ENCODE measurements at places on chromosomes 7 and 10. TPM values are rescaled to one million over a fixed set of nuclear protein-coding genes. Genes with fewer than 3 reads are reported as not detected.

- DNase-seq = no peak
Observed at GRCh38 chr10:95784279-95784913, 28.4 kb downstream of the ENTPD1 start.

DNA sequence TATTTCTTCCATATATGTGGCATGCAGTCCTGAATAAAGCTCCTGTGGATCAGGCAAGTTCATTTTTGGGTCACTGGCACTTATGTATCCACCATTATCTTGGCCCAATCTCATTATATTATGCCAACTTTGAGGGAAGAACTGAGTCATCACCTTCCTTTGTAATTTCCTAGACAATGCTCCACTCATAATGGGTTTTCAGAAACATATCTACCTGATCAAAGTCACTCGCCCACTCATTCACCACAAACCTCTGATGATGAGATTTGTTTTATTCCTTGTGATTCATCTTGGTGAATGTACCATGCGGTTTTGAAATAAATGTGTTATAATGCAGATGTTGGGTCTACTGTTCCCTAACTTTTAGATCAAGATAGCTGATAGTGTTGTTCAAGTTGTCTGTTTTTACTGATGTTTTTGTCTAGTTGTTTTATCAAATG is 525.8 kb downstream of the KIF20B start:
- peak; percentile 99 for DNase-seq

Gene LRIT1
- total RNA-seq = not detected

- no peak for DNase-seq
Observed at GRCh38 chr7:42930889-42931288, 1.1 kb downstream of the PSMA2 start.

DNA sequence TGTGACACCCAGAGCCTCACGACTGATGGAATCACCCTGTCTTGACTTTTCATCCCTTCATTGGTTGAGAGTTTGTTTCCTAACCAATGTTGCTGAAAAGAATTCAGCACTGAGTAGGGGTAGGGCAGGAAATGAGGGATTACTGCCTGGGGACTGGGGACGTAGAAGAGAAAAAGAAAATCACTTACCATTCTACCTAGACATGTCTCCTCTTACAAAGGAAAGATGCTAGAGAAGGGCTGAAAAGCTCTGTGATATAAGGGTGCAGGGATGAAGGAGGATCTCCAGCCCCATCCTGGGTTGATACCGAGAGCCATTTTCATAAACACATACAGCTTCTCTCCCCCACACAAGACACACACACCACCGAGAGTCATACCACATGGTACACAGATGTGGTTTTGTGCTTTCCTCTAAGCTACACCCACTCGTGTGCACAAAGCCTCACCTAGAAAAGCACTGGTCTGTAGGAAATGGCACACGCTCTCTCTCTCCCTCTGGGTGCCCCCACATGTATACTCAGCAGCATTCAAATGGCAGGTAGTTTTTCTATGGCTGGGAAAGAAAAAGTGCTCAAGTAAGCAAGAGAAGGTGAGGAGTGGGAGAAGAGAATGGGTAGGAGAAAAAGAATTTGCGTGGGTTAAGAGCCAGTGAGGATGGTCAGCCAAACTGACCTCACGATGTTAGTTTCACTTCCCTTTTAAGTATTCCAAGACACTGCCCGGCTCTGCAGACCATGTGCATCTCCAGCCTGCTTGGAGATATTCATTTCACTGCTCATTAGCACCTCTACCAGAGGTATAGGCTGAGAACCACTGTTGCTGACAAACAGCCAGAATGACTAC is 85.8 kb downstream of the CALD1 start:
- DNase-seq = no peak

- no peak for DNase-seq
Observed at GRCh38 chr10:124655191-124656112, 88.7 kb downstream of the FAM53B start.

Gene STOX1
- total RNA-seq = 0.07 TPM

DNA sequence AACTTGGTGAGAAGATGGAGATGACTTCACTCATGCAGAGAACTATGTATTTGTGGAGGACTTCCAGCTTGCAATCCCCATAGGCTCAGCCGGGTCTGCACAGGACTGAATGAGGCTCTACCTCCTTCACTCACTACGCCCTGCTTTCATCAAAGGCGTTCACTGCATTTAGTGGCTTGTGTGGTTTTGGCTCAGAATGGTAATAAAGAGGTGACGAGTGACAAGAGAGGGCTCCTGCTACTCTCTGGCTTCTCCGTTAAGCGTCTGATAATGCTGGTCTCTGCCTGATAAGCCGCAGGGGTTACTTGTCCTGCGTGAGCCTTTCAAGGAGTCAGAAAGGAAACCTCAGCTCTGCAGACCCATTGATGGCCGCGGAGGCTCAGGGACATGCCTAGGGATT is 343.4 kb downstream of the PRPF18 start:
- DNase-seq = no peak

DNA sequence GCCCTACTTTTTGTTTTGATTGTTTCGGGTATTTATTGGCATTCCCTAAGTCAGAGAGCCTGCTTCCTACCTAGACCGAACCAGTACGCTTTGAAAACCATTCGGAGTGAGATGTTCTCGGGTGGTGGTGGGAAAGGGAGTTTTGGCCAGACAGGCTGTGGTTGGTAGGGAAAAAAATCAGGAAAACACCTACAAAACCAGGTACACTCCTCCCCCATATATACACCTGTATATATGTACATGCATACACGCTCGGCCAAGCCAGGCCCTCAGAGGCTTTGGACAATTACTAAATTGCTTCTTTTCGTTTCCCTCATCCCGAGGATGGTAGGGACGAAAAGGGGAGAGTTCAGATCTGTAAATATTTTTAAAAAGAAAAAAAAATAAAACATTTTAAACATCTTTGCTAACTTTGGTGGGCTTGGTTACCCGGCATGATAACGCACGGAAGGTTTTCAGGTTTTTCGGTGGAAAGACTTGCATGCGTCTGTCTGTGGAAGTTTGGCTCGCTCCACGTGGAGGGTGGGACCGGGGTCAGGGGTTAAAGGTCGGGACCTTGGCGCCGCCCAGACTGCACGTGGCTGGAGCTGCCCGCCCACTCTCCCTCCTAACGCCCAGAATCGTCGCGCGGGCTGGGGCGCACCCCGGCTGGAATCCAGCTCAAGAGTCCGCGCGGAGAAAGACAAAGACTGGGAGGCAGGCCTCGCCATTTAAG is 2.5 kb downstream of the HMX2 start:
- DNase-seq = no peak

- DNase-seq = no peak
Observed at GRCh38 chr7:50857804-50858489, 75.3 kb upstream of the GRB10 start.

Gene PDLIM1
- total RNA-seq = 105 TPM

- DNase-seq = no peak
Observed at GRCh38 chr7:48876087-48876486, 48.3 kb upstream of the CDC14C start.

- no peak for DNase-seq
Observed at GRCh38 chr7:137967143-137968018, 34.5 kb downstream of the CREB3L2 start.

DNA sequence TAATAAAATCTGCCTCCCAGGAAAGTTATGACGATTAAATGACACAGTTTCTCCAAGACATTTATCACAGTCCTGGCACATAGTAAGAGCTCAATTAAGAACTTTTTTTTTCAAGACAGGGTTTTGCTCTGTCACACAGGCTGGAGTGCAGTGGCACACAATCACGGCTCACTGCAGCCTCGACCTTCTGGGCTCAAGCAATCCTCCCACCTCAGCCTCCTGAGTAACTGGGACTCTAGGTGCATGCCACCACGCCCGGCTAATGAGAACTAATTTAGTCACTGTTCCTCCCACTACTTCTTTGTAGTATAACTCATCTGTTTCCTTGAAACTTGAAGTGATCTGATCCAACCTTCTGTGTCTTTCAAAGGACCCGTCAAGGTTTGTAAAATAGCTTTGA is 42.2 kb upstream of the MXI1 start:
- no peak for DNase-seq

GRCh38 chr10:98487649-98488048 is 40.9 kb upstream of the HPS1 start:
- DNase-seq = no peak

- no peak for DNase-seq
Observed at GRCh38 chr10:100413173-100413572, 49.6 kb upstream of the WNT8B start.

GRCh38 chr7:51645255-51645654 is 328.6 kb upstream of the COBL start:
- no peak for DNase-seq

- DNase-seq = no peak
Observed at GRCh38 chr10:130022086-130022485, 58.0 kb upstream of the EBF3 start.

Gene EPO
- not detected for total RNA-seq

DNA sequence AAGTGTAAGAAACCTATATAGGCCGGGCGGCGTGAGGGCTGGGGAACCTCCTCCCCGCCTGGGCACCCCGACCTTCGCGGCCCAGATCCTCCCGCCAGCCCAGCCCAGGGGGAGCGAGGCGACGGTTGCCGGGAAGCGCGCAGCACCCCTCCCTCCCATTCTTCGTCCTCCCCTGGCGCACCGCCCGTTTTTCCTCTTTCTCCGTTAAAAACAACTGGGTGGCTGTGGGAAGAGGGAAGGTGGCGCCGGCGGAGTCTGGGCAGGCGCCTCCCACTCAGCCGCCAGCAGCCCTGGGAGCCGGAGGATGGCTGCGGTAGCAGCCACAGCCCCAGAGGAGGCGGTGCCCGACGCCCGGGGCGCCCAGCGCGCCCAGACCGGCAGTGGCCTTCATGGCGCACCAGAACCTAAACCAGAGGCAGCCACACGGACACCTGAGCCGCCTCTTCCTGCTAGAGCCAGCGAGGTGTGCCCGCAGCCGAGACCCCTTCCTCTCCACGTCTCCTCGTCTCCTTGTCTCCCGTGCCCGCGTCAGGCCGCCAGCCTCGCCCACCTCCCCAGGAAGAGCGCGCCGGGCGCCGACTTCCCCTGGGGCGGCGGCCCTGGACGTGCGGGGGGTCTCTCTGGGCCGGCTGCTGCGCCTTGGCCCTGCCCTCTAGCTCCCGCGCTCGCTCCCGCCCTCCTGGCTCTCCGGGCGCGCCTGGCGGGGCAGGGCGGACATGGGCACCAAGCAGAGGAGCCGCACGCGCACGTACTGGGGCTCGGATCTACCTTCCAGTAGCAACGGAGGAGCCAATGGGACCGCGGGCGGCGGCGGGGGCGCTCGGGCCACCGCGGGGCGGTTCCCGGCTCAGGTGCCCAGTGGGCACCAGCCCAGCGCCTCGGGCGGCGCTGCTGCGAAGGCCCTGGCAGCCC is 32.8 kb upstream of the SFTPD start:
- DNase-seq = peak; percentile 50

DNA sequence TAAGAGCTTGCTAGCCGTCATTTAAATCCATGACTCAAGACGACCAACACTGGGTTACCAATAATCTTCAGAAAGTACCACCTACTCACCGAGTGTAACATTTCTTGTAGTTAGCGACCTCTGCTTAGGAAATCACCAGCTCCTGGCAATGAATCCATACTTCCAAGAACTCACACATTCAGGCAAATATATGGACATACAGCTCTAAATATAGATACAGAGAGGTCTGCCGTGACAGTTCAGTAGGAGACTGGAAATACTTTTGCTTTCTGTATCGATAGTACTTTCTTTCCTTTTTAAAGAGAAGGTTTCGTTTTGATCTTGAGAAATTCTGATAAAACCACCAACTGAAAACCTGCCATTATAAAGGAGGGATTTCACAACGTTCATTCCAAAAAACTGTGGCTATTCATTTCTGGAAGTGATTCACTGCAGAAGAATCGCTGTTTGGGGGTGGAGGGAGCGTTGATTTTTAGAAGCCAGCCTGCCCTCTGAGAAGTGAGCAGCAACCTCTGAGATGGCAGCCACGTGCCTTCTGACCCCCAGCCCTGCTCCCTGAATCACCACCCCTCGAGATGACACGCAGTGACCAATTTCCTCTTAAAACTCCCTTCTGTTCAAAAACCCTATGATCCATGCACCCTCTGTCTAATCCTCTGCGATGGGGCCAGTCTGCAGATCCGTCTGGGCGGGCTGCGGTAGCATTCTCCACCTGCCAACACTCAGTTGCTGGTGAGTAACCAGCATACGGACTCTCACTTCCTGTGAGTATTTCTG is 179.0 kb upstream of the KLF14 start:
- DNase-seq = peak; percentile 99

GRCh38 chr7:132899833-132900232 is 182.1 kb downstream of the CHCHD3 start:
- no peak for DNase-seq

Gene SLC16A9
- 0.07 TPM for total RNA-seq

DNA sequence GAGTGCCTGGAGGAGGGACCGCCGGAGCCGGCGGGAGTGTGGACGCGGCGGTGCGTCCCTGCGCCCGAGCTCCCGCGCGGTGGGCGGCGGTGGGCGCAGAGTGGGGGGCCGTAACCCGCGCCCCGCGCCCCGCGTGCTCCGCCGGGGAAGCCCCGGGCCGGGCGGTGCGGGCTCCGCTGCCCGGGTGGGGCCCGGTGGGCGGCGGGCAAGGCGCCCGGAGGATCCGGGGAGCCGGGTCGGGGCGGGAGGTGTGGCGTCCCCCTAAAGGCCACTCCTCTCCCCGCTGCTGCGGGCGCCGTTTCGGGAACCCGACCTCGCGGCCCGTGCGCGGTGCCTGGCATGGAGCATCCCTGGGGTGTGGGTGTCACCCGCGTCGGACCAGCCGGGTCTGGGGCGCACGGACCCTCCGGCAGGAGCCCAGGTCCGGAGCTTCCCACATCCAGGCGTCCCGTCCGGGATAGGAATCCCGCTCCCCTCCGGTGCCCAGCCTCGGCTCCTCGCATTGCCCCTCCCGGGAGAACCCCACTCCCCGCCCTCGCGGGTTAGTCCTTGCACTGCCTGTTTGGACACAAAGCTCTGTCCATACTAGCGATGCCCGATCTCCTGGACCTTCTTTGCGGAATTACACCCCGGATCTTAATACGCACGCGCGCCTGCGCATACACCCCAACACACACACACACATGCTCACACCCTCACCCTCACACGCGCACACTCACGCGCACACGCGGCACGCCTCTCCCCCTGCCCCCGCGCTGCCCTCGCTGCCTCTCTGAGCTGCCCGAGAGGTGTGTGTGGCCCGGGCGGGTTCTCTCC is 723 bp downstream of the MTURN start:
- peak; percentile 62 for DNase-seq

Gene LGI1
- not detected for total RNA-seq

- DNase-seq = peak; percentile 14
Observed at GRCh38 chr7:47142169-47142866, 439.6 kb downstream of the TNS3 start.

Gene HYAL4
- total RNA-seq = 0.45 TPM

Gene WNT8B
- not detected for total RNA-seq

DNA sequence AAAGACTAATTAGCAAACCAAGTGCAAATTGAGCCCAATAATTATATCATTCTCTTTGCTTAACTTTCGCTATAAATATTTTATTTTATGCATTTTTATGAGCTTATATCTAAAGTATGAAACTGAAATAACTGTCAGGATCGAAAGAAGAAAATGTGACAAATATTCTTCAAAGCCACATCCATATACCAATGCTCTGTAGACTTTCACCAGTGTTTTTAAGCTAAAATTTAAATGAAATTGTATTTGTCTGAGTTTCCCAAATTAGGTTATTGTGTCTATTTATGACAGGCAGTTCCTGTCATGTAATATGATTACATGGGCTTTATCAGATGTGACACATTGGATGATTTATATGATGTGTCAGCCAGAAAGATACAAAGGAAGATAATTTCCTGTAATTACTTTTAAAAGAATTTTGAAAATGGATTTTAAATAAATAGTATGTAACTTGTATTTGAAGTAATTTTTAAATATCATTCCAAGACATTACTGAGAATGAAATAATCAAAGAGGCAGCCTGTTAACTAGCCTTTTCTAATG is 317.9 kb upstream of the KLF6 start:
- peak; percentile 37 for DNase-seq

Gene TBRG4
- total RNA-seq = 99.4 TPM

Data from mammary epithelial cell (primary cell).